ENCODE measurements at places on chromosomes 13 and 19.

- no peak for DNase-seq
These were observed 3.4 kb upstream of the CILP2 start for GRCh38 chr19:19534556-19535265.

DNA sequence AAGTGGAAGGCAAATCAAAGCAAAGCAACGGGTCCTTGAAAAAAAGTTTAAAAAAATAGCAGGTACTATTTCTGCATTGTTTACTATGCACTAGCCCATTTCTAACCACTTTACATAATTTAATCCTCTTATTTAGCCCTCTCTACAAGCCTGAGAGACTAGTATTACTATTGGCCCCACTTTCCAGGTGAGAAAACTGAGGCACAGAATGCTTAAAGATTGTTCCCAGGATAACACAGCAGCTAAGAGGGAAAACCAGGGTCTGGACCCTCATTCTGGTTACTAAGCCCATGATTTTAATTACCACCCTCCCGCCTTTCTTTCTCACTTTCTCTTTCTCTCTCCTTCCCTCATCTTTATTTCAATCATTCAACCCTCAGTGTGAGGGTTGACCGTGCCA lies 5.7 kb downstream of the ZSWIM9 start:
- no peak for DNase-seq

- no peak for DNase-seq
These were observed 7.5 kb upstream of the ARHGEF18 start for GRCh38 chr19:7340959-7341837.

- no peak for DNase-seq
These were observed 318.8 kb downstream of the SLITRK1 start for GRCh38 chr13:83563499-83563898.

- no peak for DNase-seq
These were observed 2.3 kb downstream of the CEBPG start for GRCh38 chr19:33375837-33376159.

GRCh38 chr13:60986301-60986700 lies 429.3 kb downstream of the PCDH20 start:
- no peak for DNase-seq

DNA sequence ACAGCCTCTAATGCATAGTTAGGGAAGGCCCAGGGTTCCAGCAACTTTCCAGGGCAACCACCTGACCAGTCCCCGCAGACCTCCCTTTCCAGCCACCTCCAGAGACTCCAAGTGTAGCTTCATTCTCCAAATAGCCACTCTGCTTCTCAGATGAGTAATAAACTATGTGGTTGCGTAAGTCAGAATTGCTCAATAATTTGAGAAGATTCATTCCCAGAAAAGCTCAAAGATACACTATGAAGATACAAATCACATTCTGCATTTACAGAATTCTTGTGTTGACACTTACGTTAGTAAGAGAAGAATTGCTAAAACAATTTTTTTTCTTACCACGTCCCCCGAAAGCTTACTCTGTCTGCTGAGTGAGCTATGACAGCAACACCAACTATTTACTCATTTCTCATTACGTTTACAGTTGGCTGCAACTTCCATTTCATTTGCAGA lies 8.2 kb upstream of the LATS2 start:
- DNase-seq: no peak

- no peak for DNase-seq
These were observed 5.8 kb upstream of the KBTBD7 start for GRCh38 chr13:41200126-41200525.
